ENCODE measurements at places on chromosomes 16 and 17.

GRCh38 chr17:3576970-3577369 is 19.4 kb upstream of the TRPV3 start:
- DNase-seq: no peak

GRCh38 chr17:79970576-79971068 is 65.0 kb downstream of the TBC1D16 start:
- DNase-seq: no peak

DNA sequence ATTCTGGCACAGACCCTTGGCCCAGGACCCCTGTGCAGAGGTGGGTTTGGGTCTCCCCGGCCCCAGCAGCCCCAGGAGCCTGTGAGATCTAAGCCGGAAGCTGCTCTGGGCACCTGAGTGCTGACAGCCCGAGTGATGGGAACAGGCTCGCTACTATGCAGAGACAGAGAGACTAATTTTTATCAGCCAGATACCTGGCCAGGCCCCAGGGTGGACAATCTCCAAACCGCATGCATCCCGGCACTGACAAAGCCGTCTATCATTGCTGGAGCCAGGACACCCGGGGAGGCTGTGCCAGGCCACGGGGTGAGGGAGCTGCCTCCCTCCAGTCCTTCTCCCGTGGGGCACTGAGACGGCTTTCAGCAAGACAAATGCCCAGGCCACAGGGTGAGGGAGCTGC is 25.0 kb downstream of the CBFA2T3 start:
- no peak for DNase-seq

- DNase-seq: no peak
Observed at GRCh38 chr16:71216714-71217113, 13.8 kb downstream of the HYDIN start.

DNA sequence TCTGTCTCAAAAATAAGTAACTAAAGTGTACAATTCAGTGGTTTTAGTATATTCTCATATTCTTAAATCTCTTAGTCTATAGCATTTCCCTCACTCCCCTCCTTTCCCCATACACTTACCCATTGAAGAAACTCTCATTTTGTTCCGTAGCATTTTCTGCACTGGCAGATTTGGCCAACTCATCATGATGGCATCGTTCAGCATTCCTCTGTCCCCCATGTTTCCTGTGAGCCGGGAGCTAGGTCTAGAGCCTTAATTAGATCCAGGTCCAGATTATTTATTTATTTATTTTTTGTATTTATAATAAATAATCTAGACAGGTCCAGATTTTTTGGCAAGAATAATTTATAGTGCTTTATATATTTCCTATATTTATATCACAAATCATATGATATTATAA is 31.0 kb downstream of the HEATR3 start:
- peak; percentile 94 for DNase-seq

- no peak for DNase-seq
Observed at GRCh38 chr17:9498490-9498889, 77.1 kb downstream of the STX8 start.

GRCh38 chr17:19336938-19337711 is 25.4 kb downstream of the B9D1 start:
- no peak for DNase-seq

- no peak for DNase-seq
Observed at GRCh38 chr16:69784586-69784985, 22.5 kb downstream of the WWP2 start.

- DNase-seq: no peak
Observed at GRCh38 chr17:57861000-57861789, 11.4 kb upstream of the MRPS23 start.

DNA sequence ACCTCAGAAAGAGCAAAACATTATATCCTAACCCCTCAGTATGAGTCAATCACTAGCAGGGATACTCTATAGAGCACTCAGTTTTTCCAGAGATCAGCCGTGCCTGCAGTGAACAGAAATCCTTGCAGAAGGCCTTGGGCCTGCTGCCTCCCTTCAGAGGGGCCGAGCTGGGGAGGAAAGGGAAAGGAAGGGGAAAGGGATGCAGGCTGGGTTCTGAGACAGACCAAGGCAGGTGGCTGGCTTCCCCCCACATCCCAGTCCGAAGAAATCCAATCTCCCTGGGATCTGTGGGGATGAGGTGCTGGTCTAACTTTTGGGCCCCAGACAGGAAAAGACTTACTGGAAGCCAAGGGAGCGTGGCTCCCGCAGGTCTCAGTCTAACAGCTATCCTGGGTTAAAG is 25.3 kb downstream of the SRL start:
- no peak for DNase-seq

GRCh38 chr17:5399767-5400166 is 19.7 kb downstream of the NUP88 start:
- DNase-seq: no peak

GRCh38 chr17:12686486-12686885 is 20.8 kb downstream of the MYOCD start:
- no peak for DNase-seq

DNA sequence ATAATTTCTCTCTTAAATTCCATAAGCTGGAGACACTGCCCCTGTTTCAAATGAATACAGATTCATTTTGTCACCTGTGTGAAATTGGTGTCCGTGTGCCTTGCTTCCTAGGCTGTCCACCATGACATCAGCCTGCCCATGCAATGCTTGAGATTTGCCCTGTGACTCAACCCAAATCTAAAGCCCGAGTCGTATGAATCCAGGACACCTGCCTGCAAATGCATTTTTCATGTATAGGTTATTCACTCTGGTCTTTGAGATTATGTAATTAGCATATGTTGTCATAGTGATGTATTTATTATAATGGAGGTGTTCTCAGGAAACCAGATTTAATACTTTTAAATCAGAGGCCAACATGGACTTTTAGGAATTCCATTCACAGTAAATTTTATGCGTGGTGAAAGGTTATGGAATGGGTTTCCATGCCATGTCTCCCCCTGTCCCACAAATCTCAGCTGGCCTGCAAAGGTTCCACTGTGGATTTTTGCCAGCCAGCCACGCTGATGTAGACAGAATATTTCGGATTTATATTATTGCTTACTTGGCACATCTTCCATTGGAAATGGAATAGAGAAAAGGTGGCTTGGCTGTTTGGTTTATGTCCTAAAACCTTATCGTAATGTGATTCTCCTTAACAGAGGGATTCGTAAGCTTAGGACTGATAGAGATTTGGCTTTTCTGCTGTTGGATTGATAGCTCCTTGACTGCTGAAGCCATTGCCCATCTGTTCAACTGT is 551.1 kb downstream of the WWOX start:
- DNase-seq: no peak

DNA sequence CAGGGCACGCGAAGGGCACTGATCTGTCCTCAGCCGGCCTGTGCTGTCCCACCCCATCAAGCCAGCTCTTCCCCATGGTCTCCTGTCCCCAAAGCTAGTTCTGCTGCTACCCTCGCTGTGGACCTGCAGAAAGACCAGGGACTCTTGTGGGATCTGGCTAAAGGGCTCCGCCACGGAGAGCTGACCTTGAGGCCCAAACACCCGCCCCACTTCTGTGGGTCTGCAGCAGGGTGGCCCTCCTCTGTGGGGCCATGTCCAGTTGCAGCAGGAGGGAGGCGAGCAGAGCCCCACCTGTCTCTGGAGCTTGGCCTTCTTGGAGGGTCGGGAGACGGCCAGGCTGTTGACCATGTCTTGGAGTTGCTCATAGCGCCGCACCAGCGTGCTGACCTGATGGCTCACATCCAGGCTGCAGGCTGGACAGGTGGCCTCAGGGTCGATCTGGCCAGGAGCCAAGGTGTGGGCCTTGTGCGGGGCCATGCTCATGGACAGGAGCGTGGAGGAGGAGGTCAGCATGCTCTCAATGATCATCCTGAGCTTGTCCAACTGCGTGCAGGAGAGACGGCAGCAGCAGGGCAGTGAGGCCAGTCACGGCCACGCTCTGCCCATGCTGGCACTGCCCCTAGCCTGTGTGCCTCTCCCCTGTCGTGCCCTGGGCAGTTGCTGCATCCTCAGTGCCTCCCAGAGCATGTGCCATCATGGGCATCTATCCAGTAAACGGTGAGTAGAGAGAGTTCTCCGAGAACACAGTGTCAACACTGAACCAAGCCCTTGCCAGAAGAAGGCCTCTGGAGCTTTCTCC is 16.6 kb downstream of the UBALD2 start:
- no peak for DNase-seq

- no peak for DNase-seq
Observed at GRCh38 chr16:85563515-85564276, 49.4 kb upstream of the GSE1 start.

DNA sequence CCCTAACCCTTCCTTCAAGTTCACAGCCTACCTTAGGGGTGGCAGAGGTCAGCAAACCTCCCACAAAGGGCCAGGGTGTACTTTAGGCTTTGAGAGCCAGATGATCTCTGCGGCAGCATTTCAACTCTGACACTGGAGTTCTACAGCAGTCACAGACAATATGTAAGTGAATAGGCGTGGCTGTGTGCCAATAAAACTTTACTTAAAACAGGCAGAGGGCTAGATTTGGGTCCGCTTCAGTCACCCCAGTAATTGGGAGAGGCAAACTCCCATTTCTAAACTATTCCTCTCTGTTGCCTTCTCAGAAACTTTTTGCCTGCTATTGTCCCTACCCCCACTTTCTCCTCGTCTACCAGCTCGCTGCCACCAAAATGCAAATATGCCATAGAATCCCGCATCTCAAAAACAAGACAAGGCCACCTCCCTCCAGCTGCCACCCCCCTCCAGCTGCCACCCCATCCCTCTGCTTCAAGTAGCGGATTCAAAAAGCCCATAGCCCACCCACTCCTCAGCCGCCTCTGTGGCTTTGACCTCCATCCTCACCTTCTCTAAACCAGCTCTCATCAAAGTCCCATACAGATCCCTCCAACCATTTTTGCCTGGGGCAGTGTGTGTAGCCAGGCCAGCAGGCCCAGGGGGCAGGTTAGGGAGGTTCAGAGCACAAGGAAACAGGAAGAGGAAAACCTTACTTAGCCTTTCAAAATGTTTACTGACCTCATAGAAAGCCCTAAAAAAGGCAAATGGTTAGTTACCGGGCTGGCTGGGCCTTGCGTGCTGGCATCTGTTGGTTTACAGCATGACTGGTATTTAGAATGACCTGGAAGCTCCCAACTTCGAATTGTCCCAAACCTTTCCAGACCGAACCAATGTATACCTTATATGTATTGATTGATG is 19.9 kb upstream of the DNAH17 start:
- no peak for DNase-seq

DNA sequence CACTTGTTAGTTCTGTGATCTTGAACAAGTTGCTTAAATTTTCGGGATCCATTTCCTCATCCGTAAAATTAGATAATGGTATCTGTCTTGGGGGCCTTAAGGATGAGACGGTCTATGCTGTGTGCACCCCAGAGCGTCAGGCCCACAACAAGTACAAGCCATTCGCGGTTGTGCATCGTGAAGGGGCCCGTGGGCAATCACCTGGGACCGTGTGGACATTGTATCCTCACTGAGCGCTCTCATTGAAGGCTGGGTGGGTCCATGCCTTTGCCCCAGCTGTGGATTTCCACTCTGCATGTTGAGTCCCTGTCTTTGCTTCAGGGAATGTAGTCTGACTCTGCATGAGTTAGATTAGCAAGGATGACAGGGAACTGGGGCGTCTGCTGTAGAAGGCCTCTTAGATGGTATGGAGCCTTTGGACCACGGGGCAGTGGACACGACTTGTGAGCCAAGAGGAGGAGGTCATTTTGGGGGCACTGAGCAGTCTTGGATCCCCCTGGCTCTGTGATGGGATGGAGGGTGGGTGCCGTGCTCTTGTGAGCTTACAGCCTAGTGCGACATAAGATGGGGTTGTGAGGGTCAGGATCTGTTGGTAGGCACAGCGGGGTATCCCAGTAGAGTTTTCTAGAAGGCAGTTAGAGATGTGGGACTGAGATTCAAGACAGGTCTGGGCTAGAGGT is 89.5 kb downstream of the SNX29 start:
- DNase-seq: no peak

- no peak for DNase-seq
Observed at GRCh38 chr16:70664325-70665112, 18.2 kb downstream of the IL34 start.

GRCh38 chr17:3030096-3030495 is 33.3 kb downstream of the OR1D5 start:
- DNase-seq: peak; percentile 79

DNA sequence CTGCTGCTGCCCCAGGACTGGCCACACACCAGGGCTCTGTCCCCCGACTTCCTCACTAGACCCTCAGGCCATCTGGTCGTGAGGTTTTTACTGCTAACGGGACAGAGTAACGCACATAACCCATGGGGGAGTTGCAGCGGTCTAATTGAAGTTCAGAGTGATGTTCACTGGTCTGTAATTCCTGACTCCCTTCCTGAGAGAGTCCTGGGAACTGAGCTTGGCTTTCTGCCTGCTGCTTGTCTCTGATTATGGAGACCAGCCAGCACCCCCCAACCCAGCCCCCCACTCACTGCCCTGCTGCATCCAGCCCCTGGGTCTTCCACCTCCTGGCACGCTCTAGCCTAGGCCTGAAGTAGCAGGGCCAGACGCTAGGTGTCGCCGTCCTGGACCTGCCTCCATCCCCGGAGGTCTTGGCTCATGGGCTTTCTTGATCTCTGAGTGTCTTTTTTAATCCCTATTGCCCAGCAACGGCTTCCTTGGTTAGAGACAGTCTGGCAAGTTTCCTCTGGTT is 192.9 kb downstream of the CCDC182 start:
- DNase-seq: no peak

DNA sequence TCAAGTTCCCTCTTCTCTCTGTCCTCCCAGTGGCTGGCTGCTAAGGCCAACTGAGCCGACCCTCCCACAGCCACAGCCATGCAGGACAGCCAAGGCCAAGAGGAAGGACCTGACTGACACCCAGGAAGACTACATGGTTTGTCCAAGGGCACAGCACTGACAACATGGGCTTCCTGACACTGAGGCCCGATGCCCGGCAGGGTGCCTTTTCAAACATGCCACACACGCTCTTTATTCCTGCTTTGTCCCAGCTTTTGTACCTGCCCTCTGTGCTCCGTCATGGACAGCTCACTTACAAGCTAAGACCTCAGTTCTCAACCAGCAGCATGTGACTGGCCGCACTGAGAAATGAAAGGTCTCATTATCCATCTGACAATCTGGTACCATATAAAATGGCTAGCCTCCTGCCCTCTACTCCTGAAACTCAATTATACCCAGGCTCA is 45.8 kb downstream of the TEX2 start:
- no peak for DNase-seq

GRCh38 chr17:64369007-64369893 is 21.4 kb downstream of the PECAM1 start:
- DNase-seq: no peak

Data from fibroblast of skin of back (primary cell).